ENCODE measurements at places on chromosomes 13 and 19.

DNA sequence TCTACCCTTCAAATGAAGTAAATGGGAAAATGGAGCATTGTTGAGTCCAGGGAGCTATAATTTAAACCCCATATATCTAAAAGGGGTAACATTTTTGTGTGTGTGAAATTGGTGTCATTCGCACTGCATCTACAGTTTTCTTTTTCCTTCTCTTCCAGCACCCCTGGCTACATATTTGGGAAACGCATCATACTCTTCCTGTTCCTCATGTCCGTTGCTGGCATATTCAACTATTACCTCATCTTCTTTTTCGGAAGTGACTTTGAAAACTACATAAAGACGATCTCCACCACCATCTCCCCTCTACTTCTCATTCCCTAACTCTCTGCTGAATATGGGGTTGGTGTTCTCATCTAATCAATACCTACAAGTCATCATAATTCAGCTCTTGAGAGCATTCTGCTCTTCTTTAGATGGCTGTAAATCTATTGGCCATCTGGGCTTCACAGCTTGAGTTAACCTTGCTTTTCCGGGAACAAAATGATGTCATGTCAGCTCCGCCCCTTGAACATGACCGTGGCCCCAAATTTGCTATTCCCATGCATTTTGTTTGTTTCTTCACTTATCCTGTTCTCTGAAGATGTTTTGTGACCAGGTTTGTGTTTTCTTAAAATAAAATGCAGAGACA lies 28.6 kb downstream of the ALOX5AP start:
- DNase-seq = peak; percentile 34

DNA sequence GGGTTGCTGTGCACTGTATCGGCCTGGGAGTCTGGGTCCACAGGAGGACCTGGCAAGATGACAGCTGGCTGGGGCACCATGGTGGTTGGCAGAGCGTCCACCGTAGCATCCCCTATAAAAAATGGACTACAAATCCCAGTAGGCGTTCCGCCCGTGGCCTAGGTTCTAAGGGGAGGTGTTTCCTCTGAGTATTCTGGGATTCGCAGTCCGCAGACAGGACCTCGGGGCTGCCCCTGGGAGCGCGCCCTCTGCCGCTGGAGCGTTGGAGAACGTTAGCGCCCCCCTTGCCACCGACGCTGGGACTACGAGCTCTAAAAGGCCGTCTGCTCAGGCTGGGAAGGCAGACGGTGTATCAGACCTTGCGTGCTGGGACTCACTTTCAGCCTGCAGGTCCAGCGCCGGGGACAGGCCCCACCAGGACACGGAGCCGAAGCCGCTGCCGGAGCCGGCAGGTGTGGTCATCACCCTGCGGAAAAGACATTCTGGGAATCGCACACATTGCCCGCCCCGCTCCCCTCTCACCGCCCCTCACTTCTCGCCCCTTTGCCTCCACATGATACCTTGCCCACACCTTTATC lies 372 bp downstream of the DNAAF3 start:
- DNase-seq = peak; percentile 83

- DNase-seq = no peak
Measured at GRCh38 chr19:12784394-12784870, 6.9 kb upstream of the JUNB start.

DNA sequence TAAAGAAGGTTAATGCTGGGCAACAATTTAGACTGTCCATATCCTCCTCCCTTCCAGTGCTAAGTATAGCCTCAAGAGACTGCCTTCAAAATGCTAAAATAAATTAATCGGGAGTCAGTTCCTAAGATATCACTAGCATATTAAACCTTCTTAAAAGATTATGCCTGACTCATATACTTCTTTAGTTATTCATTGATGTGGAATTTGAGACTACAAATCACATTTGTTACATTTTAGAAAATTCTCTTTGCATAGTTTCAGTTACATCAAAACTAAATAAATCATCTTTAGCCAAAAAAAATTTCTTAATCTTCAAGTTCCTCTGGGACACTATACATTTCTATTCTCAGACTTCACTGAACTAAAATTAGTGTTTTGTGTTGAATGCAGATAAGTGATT lies 769.1 kb downstream of the PCDH9 start:
- DNase-seq = peak; percentile 29

DNA sequence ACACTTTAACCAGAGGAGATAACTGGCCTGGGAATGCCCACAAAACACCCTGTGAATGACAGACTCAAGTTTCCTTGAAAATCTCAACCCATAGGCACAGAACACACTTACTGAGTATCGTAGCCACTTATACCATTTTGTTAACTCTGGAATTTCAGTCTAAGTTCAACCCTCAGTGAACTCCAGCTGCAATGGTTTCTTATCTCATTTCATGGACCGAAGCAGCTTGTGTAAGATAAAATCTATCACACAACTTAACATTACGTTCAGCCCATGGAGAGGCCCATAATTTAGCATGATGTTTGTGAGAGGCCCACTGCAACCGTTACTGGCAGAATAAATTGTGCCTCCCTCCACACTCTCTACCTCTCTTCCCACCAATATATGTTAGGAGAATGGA lies 323.0 kb downstream of the DNAJC15 start:
- no peak for DNase-seq

GRCh38 chr19:37876032-37876431 lies 30.4 kb downstream of the WDR87 start:
- DNase-seq = no peak

- DNase-seq = peak; percentile 47
Measured at GRCh38 chr19:24052811-24053210, 34.2 kb upstream of the ZNF254 start.

DNA sequence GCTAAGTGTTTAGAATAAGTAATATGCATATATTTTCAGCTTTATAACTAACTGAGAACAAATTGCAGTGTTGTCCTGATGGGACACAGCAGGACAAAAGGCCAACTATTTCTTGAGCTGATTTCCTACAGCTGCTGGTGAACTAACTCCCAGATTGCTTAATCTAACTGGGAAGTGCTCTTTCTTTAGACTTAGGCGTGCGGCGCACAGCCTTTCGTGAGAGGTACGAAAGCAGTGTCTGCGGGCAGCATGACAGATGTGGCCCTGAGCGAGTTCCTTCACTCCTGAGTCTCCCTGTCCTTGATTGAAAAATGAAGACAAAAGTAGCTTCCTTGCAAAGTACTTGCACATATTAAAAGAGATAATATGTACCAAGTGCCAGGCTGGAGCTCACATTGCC lies 47.3 kb upstream of the NPAS1 start:
- DNase-seq = no peak

DNA sequence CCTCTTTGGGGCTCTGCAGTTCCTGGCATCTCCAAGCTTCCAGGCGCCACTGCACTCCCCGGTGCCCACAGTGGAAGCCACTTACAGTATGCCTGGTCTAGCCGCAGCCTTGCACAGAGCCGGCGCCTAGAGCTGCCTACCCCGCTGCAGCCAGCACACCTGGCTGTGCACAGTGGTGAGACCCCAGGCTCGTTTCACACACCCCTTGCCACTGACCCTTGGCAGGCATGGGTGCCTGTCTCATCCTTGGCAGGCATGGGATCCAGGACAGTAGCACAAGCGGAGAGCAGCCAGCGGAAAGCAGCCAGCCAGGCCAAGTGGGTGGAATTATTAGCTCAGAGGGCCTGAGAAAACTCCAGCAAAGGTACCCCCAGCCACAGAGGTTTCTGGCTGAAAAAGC lies 86.0 kb downstream of the SERP2 start:
- no peak for DNase-seq

- no peak for DNase-seq
Measured at GRCh38 chr13:102401265-102401664, 583 bp downstream of the FGF14 start.

GRCh38 chr19:13117176-13117771 lies 734 bp upstream of the TRMT1 start:
- no peak for DNase-seq

GRCh38 chr13:111409413-111409812 lies 89.0 kb downstream of the TEX29 start:
- no peak for DNase-seq

GRCh38 chr19:48867123-48867745 lies 1.2 kb downstream of the PLEKHA4 start:
- no peak for DNase-seq

GRCh38 chr13:30421093-30422053 lies 920 bp upstream of the UBE2L5 start:
- peak; percentile 81 for DNase-seq

DNA sequence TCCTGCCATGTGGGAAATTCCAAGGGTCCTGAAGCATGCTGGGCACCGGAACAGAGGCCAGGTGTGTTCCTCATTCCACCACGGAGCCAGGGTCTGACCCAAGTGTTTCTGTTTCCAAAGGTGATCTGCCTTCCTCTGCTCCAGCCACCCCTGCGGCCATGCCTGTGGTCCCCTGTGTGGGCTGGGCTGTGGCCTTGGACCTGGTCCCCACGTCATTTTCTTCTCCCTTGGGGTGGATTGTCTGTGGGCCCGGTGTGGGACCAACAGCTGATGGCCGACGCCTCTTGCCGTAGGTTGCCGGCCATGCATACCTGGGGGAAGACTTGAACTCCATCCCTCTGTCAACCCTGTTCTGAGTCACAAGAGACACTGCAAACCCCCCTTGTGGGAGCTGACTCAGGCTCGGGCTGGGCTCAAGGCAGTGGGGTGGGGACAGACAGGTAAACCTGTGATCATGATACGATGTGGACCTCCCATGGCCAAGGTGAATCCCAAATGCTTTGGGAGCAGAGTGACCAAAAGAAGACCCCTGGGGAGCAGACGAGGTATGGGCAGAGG lies 35.0 kb downstream of the ATP11A start:
- DNase-seq = no peak

GRCh38 chr13:103772576-103772975 lies 706.4 kb upstream of the SLC10A2 start:
- no peak for DNase-seq

- DNase-seq = peak; percentile 97
Measured at GRCh38 chr13:76425935-76426334, 460.3 kb downstream of the KCTD12 start.

GRCh38 chr19:8569066-8569771 lies 8.0 kb downstream of the MYO1F start:
- peak; percentile 99 for DNase-seq
